ENCODE measurements at places on chromosomes 1 and 21.

- DNase-seq: no peak
Observed at GRCh38 chr21:45309069-45309986, 21.6 kb upstream of the POFUT2 start.

DNA sequence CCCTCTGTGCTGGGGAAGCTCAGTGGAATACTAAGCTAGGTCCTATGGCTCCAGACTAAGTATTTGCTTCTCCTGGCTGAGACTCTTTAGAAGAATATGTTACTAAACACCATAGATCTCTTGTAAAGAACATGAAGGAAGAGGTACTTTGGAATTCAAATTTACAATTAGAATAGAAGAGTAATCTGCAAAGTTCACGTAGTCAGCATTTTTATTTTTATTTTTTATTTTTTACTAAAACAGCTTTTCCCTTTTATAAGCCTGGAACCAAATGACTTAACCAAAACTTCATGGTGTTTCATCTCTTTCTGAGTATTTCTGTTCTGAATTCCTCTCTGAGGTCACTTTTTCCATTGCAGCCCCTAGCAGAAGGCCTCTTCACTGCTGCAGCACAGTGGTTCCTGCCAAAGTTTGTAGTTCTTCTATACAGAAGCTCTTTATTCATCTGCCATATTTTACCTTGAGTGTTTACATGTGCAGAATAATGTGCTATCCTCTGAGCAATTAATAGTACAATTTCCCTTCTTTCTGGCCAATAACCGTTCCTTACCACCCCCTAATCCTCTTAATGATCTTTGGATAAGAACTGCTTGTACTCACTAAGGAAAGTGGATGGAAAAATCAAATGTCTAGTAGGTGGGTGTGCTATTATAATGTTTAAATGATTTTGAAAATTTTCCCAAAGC is 27.2 kb downstream of the TSEN15 start:
- DNase-seq: no peak

DNA sequence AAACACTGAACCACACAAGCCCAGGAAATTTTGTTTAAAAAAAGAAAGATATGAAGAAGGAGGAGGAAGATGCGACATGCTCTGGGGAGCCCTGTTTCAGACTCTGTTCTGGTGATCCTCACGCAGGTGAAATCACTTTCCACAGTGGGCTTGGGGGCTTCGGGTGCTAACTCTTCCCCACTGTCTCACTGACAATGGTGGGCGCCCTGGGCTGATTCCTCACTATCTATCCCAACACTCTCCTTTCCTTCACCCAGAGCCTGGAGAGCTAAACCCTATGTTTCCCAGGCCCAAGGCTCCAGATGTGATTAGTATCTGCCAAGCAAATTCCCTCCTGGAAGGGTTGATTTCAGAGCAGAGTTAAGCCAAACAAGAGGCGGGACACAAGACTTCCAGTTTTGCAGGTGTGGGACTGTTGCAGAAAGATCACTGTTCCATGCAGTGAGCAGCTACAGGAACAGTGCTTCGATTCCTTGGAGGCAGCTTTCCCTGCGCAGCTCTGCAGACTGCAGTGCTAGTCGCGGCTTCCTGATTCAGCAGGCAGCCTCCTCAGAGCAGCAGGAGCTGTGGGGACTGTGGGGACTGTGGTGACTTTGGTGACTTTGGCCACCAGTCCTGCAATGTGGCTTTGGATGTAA is 168.3 kb downstream of the RHOU start:
- DNase-seq: no peak

DNA sequence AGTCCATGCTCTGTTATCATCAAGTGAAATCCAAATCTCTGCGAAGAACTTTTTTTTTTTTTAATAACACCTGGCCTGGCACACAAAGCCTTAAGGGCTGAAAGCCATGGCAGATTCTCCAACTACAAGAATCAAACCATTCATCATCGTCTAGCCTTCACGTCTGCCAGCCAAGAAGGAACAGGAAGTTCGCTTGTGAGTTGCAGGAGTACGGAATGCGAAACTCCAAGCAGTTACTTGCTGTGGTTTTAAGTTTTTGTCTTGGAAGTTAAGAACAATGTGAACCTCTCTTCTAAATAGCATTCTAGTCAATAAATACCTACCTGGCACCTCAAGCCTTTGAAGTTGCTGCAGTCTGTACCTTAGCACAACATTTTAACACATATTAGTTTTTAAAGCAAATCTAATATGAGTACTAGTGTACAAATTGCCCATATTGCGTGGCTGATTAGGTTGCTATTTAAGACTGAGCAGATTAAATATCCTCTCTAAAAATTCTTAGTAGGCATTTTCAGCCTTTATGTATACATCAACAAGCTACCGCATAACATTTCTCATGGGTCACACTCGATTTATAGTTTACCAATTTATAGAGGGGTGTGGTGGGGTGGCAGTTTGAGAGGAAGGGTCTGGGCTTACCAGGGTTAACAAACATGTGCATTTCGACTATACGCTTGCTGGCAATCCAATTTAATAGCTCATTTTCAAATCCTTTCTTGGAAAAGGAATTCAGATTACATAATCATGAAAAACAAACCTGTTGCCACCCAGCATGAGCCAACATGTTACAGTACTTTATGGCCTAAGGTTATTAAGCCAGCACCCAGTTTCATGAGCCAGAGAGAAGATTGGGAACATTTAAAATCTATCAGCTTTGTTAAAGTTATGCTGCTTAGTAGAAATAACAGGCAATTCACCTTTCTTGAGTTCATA is 22.2 kb upstream of the PTPN14 start:
- DNase-seq: no peak

DNA sequence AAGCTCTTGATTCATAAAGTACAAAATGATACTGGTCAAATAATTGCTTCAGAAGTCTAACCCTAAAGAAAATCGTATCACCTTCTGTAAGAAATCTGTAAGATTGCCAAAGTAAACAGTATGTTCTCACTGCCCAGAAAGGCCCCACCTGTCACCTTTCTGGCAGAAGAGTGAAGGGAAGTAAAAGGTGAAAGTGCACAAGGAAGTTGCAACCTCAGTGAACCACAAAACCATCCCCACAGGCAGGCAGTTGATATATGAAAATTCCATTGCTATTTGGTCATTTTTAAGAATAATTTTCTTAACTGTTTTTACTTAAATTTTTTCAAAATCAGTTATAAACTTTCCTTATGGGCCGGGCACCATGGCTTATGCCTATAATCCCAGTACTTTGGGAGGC is 48.5 kb upstream of the FBXO28 start:
- no peak for DNase-seq

- DNase-seq: no peak
Observed at GRCh38 chr21:31543191-31543590, 116.3 kb upstream of the SOD1 start.

DNA sequence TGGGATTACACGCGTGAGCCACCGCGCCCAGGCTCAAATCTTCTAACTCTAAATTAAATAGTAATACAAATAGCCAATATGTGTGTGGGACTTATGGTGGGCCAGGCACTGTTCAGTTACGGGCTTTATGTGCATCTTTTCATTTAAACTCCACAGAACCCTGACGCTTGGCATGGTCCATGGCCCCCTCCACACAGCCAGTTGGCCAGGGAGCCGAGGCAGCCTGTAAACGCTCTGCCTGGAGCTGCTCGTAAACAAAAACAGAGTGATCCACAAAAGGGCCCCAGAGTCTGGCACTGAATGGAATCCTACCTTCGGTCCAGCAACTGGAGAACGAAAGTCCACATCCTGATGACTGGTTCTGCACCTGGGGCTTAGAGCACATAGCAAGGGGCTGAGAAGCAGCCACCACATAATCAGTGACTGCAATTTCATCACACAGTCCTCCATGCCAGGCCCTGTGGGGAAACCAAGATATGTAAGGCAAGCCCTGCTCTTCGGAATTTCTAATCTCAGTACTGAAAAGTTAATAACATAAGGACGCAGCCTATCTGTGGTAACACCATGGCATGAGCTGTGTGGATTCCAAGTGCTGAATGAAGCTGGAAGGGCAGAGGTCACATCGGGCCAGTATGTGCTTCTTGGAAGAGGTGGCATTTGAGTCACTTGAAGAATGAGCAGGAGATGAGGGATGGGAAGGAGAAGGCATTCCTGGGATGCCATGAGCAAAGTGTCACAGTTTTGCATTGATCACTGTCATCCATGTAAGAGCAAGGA is 13.5 kb upstream of the ADAMTSL4 start:
- no peak for DNase-seq

- no peak for DNase-seq
Observed at GRCh38 chr1:20484519-20485462, 1.2 kb downstream of the CAMK2N1 start.

DNA sequence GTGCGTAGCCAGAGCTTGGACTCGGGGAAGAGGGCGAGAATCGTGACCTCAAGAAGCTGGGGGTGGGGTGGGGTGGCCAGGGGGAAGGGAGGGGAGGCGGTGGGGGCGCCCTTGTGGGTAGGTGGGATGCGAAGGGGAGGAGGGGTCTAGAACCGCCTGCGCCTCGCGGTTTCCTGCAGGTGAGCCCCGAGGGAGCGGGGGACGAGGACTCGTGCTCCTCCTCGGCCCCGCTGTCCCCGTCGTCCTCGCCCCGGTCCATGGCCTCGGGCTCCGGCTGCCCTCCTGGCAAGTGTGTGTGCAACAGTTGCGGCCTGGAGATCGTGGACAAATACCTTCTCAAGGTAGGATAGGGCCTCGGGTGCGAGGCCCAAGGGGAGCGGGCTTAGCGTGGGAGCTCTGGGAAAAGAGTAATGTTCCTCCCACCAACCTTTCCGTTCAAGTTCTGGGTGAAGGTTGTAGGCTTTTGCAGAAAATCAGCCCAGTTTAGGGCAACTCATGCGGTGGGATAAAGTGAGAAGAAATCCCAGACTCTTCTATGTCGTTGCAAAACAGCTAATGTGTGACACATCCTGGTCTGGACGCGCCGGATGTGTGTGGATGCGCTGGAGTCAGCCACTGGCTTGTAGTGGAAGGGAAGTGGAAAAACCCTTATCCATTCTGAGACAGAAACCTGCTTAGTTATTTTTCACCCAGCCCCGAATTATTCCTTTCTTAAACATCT is 2.9 kb downstream of the LHX8 start:
- DNase-seq: no peak

DNA sequence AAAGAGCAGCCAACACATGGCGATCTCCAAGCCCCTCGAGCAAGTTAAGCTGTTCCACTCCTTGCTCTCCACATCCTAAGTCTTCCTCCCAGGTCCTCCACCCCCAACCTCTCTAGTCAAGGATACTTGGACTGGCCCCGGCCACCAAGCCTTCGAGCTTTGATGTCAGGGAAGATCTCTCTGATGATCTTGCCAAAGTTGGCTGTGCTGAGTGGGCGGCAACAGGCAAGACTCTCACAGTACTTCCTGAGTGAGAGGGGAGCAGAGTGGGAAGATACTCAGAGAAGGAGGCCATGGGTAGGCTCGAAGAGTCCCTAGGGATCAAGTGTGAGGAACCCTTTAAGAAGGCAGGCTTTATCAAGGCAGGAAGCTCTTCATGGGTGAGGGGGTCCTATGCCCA is 2.8 kb downstream of the RFX5 start:
- DNase-seq: no peak

DNA sequence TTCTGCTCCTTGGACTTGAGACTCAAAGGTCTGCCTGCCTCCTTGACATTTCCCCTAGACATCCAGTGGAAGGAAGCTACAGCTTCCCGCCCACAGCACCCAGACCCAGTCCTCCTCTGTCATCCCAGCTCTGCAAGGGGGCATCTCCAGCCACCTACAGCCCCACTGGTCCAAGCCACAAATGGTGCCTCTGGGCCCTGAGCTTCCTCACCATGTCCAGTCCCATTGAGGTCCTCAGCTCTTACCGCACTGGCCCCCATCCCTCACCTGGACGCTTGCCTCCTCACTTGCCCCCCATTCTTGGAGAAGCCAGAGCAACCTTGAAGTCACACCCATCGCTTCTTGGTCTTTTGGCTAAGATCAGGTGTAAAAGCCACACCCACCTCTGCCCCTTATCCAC is 13.2 kb downstream of the PODN start:
- no peak for DNase-seq

GRCh38 chr1:3697104-3697503 is 44.8 kb downstream of the TP73 start:
- DNase-seq: no peak

DNA sequence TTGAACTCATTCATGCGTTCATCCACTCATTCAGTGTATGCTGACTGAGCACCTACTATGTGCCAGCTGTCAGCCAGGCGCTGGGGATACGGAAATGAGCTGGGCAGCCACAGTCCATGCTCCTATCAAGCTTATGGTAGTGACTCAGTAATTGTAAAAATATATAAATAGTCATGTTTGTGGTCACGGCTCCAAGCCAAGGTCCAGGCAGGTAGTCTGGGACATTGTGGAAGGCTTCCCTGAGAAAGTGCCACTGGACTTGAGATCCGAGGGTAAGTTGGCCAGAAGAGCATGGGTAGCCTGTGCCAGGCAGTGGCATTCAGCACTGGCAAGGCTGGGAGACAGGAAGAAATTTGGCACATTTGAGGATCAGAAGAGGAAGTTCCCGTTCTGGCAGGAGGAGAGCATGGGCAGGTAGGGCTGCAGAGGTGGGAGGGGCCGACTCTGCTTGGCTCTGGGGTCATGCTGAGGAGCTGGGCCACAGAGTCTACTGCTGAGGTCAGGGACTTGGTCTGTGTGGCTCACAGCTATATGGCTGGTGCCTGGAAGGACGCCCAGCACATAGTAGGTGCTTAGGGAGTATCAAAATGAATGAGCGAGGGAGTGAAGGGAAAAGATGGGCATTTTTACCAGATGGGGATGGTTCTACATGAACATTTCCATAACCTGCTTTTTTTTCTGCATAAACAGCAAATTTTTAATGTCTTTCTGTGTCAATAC is 6.9 kb downstream of the PTPRF start:
- DNase-seq: no peak

DNA sequence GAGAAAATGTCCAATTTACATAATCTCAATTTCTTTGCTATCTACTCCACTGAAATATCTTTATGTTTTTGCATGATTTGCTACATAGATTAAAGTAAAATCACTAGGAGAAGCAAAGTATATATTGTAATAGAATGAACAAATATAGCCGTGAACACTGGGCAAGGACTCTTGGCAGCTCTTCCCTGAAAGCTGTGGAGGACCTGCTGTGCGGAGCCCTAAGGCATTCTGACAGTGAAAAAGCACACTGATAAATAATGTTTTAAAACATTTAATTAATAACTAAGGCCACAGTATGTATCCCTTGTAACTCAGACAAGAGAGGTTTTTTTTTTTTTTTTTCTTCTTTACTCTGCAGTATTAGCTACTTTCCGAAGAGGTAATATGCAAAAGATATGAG is 256.1 kb upstream of the DPYD start:
- DNase-seq: no peak

DNA sequence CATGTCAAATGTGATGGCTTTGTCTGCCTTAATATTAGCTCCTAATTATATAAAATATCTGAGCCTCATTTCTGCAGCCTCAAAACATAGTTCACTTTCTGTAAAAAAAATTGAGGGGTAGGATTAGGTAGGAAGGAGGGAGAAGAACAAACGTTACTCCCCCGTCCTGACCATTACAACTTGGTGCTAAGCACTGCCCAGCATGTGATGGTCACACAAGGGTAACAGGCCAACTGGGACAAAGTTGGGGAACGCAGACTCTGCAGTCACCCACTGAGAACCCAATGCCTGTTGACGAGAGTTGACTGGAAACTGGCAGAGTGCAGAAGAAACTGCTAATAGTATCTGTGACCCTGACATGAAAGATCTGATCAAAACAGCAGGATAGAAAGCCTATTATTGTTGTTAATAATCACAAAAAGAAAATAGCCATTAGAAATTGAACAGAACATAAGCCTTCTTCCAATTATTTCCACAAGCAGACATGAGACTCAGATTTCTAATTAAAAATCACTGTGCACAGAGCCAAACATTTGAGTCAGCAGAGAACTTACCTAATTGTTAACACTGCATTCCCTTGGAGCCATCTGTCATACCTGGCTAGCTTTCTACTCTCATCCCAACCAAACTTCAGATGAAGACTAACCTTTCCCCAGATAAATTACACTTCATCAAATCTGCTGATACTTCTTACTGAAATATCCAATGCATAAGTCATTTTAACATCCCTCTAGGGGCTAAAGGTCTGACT is 5.5 kb downstream of the SORT1 start:
- DNase-seq: no peak
